ENCODE measurements at places on chromosomes 11 and 22.

DNA sequence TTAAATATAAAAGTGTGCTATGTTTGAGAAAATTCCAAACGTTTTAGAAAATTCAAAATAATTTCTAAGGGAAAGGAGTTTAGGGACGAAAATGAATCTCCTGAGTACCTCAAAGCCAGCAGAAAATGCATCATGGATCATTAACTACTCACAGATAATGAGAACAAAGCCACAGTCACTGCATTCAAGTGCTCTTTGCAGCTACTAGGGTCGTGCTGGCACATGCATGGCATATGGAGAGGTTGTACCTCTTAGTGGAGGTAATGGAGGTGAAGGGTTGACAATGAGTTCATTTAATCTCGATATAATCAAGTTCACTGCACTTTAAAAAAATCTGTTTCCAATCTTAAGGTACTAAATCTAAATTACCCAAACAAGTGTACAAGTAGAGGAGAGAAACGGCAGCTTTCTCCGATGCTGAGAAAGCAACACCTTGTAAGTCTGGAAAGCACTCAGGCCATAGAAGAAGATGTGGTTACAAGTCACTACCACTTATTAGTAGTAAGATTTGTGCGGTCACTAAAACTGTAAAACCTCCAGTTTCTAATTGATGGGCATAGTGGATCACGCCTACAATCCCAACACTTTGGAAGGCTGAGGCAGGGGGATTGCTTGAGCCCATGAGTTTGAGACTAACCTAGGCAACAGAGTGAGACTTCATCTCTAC, 261.1 kb upstream of the ANO3 start:
- H3K4me3 ChIP-seq = no peak overlapping the region
- no peaks in the 10 kb centered on the region for H3K4me1 ChIP-seq
- H3K27me3 ChIP-seq = no peaks in the 10 kb centered on the region
- no peak overlapping the region for H3K27ac ChIP-seq
- H3K36me3 ChIP-seq = no peaks in the 10 kb centered on the region

DNA sequence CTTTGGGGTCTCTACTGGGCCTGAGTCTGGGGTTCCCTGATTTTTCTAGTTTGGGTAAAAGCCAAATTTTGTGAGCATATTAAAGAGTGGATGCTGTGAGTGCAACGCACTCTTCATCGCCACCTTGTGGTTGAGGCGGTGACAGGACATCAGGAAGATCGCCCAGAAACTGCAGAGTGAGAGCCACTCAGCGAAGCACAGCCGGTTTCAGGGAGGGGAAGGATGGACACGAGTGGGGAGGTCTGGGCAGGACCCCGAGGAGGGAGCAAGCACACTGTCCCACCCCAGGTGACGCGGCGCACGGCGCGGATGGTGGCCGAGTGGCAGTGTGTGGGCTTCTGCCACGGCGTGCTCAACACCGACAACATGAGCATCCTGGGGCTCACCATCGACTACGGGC, 9.1 kb downstream of the SELENOO start:
- peak; percentile 69 for DNase-seq
- H3K27ac ChIP-seq = no peak overlapping the region
- H3K4me3 ChIP-seq = peak overlapping the region; percentile 61
- H3K27me3 ChIP-seq = peaks cover 9% of the 10 kb centered on the region
- no peaks in the 10 kb centered on the region for H3K4me1 ChIP-seq

GRCh38 chr22:41305646-41306045, 4.3 kb downstream of the ZC3H7B start:
- H3K27me3 ChIP-seq = peaks cover 10% of the 10 kb centered on the region
- no peak for DNase-seq
- no peak overlapping the region for H3K27ac ChIP-seq
- H3K4me3 ChIP-seq = no peak overlapping the region
- H3K36me3 ChIP-seq = peaks cover 17% of the 10 kb centered on the region

DNA sequence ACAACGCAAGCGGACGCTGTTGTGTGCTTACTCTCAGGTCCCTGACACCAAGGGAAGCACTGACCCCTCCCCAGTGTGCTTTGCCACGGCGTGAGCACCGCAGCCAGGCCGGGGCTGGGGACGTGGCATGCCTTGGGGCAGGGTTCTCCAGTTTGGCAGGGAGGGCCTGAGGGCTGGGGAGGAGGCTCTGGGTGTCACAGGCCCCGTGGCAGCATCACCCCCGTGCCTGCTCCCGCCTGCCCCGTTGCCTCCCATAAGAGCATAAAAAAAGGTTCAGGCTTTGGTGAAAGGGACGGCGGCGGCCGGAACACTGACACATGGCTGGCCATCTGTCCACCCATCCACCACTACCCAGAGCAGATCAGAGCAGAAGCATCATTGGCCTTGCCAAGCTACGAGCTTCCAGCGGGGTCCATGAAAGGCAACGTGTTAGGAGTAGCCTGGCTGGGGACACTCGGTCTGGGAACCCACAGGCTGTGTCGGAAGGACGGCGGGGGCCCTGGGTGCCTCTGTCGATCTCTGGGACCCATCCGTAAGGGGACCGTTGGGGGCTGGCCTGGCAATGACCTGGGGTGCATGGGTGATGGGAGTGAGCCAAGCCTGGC, 183.0 kb downstream of the IGLL1 start:
- DNase-seq = no peak
- no peak overlapping the region for H3K4me3 ChIP-seq
- H3K27ac ChIP-seq = peak overlapping the region; percentile 13
- H3K36me3 ChIP-seq = no peaks in the 10 kb centered on the region
- no peaks in the 10 kb centered on the region for H3K4me1 ChIP-seq

DNA sequence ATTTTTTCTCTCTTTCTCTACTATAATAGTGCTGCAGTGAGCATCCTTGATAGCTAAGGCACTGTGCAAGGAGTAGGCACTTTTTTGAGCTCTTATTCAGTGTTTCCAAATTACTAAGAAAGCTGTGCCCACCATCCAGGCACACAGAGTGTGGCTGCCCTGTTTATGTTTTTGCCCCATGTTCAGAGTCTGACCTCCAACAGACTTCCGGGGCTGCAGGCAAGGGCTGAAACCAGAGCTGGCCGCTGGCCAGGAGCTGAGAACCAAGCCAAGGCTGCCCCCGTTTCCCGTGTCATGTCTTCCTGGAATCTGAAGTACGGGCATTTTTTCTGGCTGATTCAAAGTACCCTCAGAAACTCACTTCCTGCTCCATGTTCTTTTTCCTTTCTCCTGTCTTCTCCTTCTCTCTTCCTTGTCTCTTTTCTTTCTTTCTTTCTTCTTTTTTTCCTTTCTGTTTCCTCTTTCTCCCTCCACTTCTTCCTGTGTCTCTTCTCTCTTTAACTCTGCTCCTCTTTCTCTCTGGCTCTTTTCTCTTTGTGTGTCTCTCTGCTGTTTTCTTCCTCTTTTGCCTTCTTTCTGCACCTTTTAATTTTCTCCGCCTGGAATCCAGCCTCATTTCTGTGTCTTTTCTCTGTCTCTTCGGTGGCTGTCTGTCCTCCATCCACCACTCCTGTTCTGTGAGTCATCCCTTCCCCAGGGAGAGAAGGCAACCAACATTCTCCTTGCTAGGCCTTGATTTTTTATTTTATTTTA, 17.0 kb upstream of the KCTD14 start:
- peaks cover 7% of the 10 kb centered on the region for H3K4me1 ChIP-seq
- H3K27me3 ChIP-seq = peaks cover 9% of the 10 kb centered on the region
- no peak overlapping the region for H3K4me3 ChIP-seq

DNA sequence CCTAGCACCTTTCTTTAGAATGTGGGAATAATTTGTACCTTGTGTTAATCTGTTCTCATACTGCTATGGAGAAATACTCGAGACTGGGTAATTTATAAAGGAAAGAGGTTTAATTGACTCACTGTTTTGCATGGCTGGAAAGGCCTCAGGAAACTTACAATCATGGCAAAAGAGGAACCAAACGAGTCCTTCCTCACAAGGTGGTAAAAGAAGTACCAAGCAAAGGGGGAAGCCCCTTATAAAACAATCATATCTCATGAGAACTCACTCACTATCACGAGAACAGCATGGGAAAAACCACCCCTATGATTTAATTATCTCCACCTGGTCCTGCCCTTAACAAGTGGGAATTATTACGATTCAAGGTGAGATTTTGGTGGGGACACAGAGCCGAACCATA, 127.1 kb upstream of the ANO3 start:
- no peak for DNase-seq
- no peak overlapping the region for H3K4me3 ChIP-seq
- H3K36me3 ChIP-seq = no peaks in the 10 kb centered on the region
- H3K27me3 ChIP-seq = peaks cover 2% of the 10 kb centered on the region

DNA sequence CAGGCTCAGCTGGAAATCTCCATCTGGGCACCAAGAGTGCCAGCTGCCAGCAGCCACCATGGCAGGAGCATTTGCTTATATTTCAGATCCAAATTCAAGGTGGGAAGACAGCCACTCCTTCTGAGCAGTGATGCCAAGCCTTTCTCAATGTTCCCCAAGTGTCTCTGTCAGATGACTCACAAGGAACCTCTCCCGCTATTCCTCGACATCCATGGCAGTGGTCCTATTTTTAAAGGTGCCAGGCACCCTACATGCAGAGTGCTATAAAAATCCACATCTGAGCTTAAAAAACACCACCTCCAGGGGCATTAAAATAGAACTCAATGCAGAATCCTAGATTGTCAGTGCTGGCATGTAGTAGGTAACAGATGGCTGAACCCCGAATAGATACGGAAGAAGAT, 112.1 kb downstream of the SLC1A2 start:
- peaks cover 7% of the 10 kb centered on the region for H3K4me1 ChIP-seq
- H3K27ac ChIP-seq = no peak overlapping the region
- H3K27me3 ChIP-seq = no peaks in the 10 kb centered on the region
- no peak for DNase-seq
- no peaks in the 10 kb centered on the region for H3K36me3 ChIP-seq

DNA sequence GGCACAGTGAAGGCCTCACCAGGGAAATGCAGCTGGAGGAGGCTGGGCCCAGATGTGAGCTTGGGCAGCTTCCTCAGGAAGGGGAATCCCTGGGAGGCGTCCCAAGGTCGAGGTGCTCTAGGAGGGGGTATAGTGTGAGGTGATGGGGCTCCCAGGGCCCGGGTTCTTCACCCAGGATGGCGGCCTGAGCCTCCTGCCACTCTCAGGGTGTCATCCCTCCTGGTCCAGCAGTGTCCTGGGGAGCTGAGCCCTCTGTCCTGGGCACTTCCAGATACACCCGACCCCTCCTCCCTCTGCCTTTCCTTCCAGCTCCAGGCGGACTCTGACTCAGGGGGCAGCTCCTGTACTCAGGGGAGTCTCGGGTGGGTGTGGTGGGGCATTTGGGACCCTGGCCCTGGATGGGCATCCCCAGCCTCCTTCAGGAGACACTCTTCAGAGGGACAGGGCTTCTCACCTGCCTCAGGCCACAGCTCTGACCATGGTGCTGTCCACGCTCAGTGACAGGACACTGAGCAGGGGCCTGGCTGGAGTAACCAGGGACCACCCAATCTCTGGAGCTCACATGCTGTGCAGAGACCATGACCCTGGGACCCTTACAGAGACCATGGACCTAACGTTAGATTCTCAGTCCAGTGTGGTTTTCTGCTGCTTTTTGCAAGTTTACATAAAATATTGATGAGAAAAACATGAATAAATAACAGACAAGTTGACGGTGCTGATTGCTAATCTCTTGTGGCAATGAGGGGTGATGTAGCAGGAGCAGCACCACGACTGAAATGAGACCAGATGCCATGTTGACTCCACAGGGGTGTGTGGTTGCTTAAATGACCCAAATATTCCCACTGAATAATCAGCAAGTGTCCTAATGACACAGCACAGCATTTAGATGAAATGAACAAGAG, 101.9 kb downstream of the GGTLC2 start:
- H3K27me3 ChIP-seq = peaks cover 6% of the 10 kb centered on the region
- no peaks in the 10 kb centered on the region for H3K36me3 ChIP-seq
- peaks cover 12% of the 10 kb centered on the region for H3K4me1 ChIP-seq
- no peak overlapping the region for H3K4me3 ChIP-seq
- no peak for DNase-seq

GRCh38 chr11:122724520-122724919, 69.0 kb downstream of the UBASH3B start:
- DNase-seq = no peak
- H3K36me3 ChIP-seq = no peaks in the 10 kb centered on the region
- H3K27ac ChIP-seq = peak overlapping the region; percentile 62
- H3K4me1 ChIP-seq = peaks cover 53% of the 10 kb centered on the region
- H3K4me3 ChIP-seq = no peak overlapping the region
